ENCODE measurements at places on chromosomes 6 and 20.

DNA sequence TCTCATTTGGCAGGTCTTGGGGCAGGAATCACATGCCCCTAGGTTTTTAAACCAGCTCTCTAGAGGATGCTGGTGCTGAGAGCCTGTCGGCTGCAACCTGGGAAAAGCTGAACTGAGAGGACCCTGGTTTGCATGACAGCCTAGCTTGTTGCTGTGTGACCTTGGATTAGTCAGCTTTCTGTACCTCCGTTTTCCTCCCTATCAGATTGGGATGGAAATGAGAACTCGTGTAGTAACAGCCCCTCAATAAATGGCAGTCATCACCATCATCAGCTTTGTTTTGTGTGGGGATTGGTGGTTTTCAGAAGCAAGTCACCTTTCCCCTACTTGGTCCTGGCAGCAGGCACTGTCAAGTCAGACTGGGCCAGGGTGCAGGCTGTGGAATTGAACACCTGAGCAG lies 75.2 kb upstream of the MYL9 start:
- no peak for DNase-seq

GRCh38 chr6:157762636-157763035 lies 60.4 kb upstream of the SNX9 start:
- no peak for DNase-seq

DNA sequence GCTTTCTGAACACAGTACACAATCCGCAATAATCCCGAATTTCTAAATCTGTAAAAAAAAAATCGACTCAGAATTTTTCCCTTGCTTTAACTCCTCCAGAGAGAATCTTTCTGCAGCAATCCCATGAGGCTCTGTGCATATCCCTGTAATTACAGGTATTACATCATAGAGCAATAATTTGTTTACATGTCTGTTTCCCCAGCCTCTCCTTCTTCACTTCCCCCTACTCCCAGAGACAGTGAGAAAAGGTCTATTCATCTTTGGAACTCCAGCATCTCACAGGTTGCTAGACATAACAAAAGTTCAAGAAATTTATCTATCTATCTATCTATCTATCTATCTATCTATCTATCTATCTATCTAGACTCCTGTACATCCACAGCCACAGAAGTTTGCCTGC lies 26.0 kb downstream of the KLHL31 start:
- DNase-seq: no peak

DNA sequence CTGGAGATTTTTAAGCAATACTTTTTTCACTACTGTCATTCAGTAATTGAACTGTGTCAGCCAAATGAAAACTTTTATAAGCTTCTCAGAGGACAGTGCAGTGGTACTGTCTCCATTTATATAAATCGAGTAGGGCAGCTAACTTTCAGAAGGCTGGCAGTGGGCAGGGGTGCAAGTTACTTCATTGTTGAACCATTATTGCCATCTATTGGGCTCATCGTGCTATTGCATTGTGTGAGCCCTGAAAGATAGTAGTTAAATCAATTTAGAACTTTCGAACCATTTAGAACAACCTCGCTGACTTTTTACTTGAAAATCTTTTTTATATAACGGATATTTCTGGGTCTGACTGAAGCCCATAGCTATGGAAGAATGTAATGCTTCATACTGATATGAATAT lies 347.8 kb upstream of the PLCB4 start:
- DNase-seq: no peak

- no peak for DNase-seq
These were observed 494.7 kb upstream of the SLC35B3 start for GRCh38 chr6:8930009-8930408.

DNA sequence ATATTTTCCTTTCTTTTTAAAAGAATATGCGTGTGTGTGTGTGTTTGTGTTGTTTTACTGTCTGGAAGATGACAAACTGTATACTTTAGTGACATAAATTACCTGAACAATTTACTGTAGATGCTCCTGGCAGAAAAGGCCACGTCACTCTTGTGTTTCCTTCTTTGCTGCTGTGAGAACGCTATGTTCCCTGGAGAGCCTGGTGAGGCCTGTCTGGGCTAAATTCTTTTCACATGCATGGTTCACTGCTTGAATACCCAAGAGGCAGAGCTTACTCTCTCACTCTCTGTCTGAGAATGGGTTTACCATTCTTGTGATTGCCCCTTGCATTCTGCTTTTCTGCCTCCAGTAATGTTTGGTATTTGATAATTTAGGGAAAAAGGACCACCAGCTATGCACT lies 64.3 kb downstream of the EDN1 start:
- DNase-seq: no peak

DNA sequence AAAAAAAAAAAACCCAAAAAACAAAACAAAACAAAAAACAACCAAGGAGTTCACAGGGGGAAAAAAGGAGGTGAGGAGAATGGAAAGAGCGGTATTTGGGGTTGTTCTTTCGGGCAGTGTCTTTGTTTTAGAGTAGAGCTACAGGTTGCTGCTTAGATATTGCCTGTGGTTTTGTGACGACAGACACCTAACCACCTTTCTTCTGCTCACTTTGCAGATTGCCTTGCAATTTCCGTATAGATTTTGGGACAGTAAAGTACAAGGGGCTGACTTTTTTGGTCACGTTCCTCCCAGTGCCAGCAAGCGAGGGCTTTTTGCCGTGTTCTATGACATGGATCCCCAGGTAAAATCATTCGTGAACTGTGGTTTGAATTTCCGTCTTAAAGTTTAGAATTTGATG lies 50.9 kb downstream of the DEK start:
- no peak for DNase-seq

- no peak for DNase-seq
These were observed 95.0 kb downstream of the QRSL1 start for GRCh38 chr6:106724337-106724736.

DNA sequence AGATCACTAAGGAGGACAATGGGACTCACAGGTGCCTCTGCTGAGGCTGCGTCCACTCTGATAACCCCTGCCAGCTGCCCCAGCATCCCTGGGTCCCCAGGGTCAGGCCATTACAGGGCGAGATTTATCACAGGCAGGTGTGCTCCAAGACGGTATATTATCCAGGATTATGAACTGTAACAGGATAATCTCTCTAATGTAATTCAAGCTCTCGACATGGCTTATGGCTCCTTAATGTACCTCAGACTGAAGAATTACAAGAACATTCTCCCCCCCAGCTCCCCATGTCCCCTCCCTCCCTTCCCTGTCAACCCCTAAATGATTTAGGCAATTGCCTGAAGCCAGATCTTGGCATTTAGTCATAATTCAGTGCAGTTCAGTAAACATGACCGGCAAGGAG lies 86.8 kb downstream of the NCR2 start:
- no peak for DNase-seq

GRCh38 chr20:57934007-57934805 lies 224.4 kb upstream of the PMEPA1 start:
- no peak for DNase-seq

DNA sequence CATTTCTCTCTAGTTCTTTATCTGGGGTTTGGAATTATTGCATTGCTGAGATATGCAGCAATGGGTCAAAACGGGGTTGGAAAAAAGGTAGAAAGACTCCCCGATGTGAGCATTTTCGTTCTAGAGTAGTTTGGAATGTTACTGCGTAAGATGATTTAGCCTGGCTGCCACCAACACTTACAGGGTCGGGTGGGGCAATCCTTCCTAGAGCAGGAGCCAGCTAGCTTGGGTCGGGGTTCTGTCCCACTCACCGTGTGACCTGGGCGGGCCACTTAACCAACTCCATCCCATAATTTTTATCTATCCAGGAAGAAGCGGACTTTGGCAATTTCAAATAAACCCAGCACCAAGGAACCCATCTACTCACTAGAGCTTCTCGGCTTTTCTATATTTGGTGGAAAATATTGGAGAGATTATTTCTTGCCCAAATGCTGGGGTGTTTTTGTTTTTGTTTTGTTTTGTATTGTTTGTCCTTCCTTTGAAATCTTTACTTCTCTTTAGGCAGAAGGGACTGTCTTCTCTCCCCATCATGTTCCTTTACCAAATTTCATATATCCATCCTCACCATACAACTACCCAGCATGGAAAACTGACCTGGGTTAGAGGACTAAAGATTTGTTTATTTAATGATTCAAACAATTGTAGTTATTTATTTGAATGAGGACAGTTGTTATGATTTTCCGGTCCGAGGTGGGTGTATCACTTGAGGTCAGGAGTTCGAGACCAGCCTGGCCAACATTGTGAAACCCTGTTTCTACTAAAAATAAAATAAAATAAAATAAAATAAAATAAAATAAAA lies 72.4 kb downstream of the GPX5 start:
- no peak for DNase-seq

DNA sequence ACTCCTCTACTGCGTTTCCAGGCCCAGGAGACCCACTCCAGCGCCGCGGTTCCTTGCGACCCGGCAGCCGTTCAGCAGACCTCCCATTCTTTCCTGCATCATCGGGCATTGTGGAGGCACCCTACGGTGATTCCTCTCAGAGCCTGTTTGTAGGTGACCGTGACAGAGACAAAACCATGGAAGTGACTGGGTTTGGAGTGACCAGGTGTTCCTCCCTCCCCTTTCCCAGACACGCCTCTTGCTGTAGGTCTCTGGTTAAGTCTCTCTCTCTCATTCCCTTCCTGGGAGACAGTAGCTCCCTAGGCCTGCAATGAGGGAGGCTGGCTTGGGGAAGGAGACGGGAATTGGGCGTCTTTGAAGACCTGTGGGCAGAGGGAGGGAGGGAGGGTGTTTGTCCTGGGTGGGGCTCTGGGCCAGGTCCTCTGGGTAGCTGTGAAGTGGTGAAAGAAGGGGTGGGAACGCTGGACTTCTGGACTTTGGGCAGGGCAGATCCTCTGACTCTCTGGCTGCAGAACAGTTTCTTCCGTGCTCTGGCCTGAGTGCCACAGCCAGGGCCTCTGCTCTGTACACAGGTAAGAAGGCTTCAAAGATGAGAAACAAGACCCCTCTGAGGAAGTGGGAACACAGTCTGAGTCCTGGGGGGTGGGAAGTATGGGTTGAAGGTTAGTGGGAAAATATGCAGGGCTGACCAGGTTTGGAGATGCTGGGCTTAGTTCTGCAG lies 763 bp downstream of the KLC4 start:
- DNase-seq: no peak

GRCh38 chr20:7497985-7498384 lies 442.3 kb downstream of the HAO1 start:
- DNase-seq: no peak

- DNase-seq: no peak
These were observed 2.2 kb downstream of the IBTK start for GRCh38 chr6:82245376-82245775.

DNA sequence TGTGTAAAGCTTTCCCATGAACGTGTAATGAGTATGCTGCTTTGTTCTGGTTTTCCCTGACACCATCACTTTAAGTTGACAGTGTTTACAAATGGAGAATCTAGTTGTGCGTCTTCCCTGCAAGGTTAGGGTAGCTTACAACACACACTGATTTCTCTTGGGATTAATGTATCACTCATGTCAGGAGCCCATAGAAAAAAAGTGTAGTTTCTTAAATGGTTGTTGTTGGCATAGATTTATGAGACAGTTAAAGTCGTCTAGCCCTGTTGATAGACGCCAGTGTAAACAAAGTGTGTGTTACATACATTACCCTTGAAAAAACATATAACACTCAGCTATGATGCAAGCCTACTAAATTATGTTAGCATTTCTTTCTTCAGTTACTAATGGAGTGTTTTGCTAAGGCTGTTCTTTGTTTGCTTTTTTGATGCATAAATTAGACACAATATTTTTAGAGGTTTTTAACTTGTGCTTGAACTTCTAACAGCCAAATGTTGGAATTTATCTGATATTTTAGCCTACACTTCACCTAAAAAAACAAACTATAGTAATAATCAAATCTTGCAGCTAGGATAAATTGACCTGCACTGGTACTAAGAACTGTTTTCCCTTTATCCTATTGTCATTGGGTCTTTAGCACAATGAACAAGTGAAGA lies 88.6 kb downstream of the RNF217 start:
- DNase-seq: no peak

DNA sequence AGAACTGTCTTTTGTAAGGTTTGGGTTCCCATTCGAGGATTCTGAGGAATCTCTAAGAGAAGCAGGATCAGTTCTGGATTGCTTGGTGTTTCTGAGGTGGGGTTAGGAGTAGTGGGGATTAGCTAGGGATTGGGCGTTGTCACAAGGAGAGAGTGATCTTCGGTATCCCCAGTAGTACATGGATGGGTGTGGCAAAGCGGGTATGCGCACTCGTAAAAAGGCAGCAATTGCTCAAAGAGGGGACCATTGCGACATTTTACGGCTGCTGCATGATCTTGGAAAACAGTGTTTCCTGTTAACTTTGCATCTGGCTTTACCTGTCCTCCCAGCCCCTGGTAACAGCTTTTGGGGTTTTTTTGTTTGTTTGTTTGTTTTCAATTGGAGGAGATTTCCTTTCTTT lies 9.7 kb upstream of the ZSCAN9 start:
- DNase-seq: no peak

GRCh38 chr6:23177806-23178205 lies 608.4 kb downstream of the HDGFL1 start:
- no peak for DNase-seq

Measured in stimulated activated CD8-positive, alpha-beta memory T cell treated with anti-CD3 and anti-CD28 coated beads, Interleukin-15, amount 100 ng/mL, for 24 hours (primary cell).